ENCODE measurements at places on chromosomes 4 and X.
A peak's percentile ranks its signal among the peaks of the same experiment; 100 is the strongest.

DNA sequence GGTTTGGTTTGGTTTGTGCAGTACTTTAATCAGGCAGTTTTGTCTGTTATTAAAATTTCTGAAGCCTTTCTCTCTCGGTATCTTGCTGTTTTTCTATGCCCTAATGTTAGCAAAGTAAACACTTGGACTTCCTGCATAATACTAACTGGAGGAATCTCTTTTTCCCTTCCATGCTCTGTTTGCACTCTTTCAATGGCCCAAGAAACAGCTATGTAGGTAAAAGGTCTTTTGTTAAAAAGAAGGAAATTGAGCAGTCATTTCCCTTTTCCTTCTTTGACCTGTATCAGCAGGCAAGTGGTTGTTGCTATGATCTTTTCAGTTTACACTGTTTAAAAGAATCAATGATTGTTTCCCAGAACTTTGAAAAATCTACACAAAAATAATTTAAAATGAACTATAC lies 82.7 kb downstream of the CCSER1 start:
- no peak for DNase-seq

GRCh38 chrX:65596270-65597034 lies 61.9 kb upstream of the LAS1L start:
- no peak for DNase-seq

DNA sequence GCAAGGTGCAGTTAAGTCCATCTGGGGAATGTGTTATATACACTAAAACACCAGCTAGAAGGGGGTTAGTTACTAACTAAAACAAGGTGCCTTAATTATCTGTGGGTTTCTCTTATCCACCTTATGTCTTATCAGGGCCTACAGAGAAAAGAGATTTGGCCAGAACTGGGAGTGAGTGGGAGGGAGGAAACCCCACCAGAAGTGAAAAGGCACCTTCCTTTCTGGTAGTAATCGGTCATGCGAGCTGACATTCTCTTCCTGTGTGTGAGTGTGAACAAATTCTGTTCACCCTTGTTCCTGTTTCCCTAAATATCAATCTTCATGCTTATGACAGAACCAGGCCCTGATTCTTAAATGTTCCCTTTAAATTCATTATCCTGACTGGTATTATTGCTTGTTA lies 43.5 kb downstream of the SRPX2 start:
- DNase-seq, result no peak

- DNase-seq, result no peak
These were observed 61.7 kb downstream of the MAML3 start for GRCh38 chr4:140092094-140092851.

- DNase-seq, result no peak
These were observed 490.3 kb upstream of the TECRL start for GRCh38 chr4:64899563-64899962.

GRCh38 chr4:141132709-141133145 lies 542 bp downstream of the RNF150 start:
- DNase-seq, result peak; percentile 91

DNA sequence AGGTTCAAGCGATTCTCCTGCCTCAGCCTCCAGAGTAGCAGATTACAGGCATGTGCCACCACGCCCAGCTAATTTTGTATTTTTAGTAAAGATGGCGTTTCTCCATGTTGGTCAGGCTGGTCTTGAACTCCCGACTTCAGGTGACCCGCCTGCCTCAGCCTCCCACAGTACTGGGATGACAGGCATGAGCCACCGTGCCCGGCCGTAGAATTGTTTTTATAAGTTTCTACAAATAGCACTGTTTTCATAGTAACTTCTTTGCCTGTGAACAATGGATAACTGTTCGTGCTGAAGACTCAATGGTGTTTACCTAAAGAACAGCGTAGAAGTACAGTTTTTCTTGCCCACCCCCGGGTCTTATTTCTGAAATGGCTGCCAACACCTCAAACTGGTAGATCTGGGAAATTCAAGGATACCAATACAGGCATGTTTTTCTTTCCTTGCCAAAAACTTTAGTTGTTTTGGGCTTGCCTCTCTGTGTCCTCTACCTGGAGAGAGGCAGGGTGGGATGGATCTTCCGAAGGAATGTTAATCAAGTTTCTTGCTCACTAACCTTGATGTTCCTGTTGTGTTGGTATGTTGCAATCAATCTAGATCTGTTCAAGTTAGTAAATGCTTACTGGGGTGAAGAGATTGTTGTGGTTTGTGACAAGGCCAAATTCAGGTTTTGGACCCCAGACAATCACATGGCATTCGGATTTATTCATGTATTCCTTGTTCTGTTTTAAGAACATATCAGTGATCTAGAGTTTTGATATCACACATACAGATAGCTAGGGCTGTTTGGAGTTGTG lies 2.8 kb upstream of the RUFY3 start:
- DNase-seq, result no peak

DNA sequence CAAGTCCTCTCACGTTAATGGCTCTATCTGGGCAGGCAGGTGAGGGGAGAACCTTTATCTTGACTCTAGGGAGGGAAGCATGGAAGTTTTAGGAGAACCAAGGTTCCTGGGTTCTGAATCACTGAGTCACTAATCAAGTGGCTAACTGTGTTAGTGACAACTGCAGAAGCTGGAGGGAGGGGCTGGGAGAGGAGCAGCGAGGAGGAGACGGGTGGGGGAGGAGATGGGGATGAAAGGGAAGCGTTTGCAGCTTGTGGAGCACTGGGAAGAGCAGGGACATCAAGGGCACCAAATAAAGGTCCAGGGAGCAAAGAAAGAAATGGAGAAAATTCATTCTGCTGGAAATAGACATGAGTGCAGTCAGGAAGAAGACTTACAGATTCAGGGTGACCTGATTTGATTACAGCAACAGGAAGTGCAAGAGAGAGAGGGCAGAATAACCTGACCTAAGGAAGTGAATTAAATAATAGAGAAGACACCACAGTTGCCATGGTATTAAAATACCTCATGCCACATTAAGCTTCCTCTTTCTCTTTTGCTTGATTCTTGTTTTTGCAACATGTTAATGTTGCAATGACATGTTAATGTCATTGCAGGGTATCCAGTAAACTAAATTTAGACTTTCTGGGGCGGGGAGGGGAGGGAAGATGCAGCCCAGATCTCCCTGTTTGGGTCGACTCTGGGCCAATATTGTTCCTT lies 4.5 kb upstream of the SETD7 start:
- DNase-seq, result no peak

GRCh38 chrX:150196285-150196684 lies 166.8 kb upstream of the MAMLD1 start:
- no peak for DNase-seq

DNA sequence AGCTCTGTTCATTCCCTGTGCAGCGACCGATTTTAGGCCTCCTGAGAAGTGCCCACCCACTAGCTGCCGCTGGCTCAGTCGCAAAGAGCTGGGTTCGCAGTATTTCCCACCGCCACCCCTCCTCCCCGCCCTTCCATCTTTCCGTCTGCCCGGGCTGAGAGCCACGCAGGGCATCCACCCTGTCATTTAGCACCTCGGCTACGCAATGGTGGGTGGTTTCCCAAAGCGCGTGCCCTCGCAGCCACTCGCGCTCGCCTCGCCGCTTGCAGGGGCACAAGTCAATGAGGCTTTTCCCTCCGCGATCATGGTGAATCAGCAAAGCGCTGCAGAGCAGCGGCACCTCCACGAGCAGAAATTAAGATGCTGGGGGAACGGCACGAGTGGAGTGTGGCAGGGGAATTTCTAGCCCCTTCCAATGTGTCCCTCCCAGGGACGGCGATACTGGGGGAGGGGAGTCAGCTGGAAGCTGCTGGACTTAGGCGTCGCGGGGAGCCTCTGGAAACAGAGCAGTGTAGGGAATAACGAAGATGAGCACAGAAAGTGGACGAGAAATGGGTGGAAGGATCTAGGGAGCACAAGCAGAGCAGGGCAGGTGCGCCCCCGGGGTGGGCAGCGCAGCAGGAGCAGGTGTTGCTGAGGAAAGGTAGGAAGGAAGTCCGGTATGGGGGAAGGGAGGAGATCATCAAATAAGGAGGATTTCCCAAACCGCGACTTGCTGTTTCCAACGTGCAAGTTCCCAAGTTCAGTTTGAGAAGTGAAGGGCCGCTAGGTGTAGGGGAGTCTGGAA lies 2.4 kb upstream of the PTCHD1 start:
- DNase-seq, result no peak

- no peak for DNase-seq
These were observed 43.9 kb upstream of the FGFBP2 start for GRCh38 chr4:16006771-16007446.

GRCh38 chrX:1521459-1521956 lies 15.5 kb downstream of the P2RY8 start:
- no peak for DNase-seq

DNA sequence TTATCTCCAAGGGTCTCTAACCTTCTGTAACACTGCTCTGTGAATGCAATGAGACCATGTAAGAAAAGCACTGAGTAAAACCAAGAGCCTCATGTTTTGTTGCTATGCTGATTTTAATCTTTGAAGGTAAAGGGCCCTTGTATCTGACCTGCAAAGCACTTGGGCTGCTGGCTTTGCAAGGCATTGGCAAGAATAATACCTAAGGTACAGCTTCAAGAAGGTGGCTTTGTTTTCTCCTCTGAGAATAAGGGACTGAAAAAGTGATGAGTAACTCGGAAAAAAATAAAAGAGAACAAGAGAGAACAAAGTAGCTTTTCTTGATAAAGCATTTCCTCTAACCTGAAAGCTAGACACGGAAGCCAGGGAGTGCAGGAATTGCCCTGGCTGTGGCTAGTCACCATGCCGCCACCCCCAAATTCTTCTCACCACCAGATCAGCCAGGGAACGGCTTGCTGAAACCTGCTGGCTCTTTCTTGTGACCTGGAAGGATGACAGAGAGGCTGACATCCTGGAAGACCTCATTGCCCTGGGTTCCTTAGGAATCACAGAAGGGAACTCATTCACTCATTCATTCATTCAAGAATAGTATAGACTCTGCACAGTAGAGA lies 41.8 kb upstream of the HS3ST1 start:
- DNase-seq, result no peak

DNA sequence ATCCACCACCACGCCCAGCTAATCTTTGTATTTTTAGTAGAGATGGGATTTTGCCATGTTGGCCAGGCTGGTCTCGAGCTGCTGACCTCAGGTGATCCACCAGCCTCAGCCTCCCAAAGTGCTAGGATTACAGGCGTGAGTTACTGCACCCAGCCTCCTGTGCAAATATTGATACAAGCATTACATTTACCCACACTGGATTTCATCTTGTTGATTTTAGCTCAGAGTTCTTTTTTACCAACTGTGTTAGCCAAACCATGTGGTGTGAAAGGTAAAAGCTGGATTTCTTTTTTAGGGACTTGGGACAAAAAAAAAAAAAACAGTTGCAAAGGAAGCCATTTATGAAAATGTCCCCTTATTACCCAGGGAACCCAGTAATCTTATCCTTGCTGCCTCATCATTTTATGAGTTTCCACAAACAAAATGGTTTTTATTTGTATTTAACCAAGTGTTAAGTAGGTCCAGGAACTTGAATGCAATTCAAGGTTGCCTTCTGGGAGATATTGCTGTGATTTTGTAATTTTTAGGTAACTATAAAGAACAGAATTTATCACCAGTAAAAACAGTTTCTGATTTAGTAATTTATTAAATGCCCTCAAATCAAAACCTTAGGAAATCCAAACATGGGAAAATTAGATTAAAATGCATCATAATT lies 202.5 kb downstream of the PALLD start:
- DNase-seq, result no peak

DNA sequence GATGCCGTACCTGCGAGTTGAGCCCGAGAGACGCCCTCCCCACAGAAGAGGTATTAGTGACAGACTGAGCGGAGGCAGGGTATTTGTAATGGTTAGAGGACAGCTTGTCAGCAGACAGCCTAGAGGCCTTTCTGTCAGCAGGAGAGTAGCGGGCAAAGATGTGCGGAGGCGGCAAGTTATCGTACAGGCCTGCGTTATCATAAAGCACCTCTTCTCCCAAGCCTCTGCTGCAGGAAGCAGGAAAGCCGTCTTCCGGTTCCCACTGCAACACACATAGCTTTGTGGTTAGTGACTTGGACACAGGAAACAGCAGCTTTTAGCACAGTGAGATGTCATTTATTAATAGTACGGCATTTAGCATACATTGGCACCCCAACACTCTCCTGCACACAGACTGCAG lies 158.3 kb downstream of the AFAP1 start:
- peak; percentile 54 for DNase-seq

DNA sequence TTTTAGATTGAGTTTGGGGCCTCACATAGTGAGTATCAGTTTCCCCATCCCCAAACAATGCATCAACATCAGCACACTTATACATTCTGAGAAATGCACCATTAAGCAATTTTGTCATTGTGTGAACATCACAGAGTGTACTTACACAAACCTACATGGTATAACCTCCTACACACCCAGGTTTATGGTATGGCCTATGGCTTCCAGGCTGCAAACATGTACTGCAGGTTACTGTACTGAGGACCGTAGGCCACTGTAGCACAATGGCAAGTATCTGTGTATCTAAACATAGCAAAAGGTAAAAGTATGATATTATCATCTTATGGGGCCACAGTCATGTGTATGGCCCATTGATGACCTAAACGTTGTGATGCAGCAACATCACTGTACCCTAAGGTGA lies 7.7 kb downstream of the IRF2 start:
- DNase-seq, result no peak

- no peak for DNase-seq
These were observed 36.6 kb downstream of the SAT1 start for GRCh38 chrX:23819385-23820234.

DNA sequence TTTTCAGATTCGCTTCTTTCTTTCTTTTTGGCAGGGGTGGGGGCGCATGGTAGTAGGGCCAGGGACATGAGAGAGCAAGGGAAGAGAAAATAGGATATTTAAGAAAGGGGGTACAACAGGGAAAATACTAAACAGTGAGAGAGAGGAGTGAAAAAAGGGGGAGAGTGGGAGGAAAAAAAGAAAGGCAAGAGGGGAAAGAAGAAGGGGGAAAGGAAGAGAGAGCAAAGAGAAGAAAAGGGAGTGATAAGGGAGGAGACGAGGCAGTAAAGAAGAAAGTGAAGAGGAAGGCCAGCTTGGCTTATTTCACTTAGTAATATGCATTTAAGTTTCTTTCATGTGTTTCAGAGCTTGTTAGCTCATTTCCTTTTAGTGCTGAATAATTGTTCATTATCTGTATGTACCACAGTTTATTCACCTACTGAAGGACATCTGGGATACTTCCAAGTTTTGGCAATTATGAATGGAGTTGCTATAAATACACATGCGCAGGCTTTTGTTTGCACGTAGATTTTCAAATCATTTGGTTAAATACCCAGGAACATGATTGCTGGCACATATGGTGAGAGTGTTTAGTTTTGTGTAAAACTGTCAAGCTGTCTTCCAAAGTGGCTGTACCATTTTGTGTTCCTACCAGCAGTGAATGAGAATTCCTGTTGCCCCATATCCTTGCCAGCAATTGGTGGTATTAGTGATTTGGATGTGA lies 37.3 kb downstream of the CASP6 start:
- DNase-seq, result no peak

GRCh38 chr4:155570661-155571060 lies 96.0 kb upstream of the GUCY1A1 start:
- no peak for DNase-seq

DNA sequence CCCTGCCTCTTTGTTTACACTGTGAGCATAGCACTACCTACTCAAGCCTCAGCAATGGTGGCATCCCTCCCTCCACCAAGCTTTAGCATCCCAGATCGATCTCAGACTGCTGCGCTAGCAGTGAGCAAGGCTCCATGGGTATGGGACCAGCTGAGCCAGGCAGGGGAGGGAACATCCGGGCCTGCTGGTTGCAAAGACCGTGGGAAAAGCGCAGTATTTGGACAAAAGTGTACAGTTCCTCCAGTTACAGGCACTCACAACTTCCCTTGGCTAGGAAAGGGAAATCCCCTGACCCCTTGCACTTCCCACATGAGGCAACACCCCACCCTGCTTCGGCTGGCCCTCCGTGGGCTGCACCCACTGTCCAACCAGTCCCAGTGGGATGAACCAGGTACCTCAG lies 26.5 kb downstream of the EGF start:
- DNase-seq, result no peak

All from left forelimb (tissue), 1 donor.